Natural killer cell (primary cell): ENCODE measurements at places on chromosomes 1 and 21.

GRCh38 chr1:44554706-44555105 is 119.6 kb downstream of the TMEM53 start:
- H3K27me3 ChIP-seq, result no peaks in the 10 kb centered on the region
- DNase-seq, result no peak
- H3K4me3 ChIP-seq, result no peak overlapping the region
- no peaks in the 10 kb centered on the region for H3K36me3 ChIP-seq

GRCh38 chr21:27164208-27165177 is 197.6 kb upstream of the ADAMTS5 start:
- DNase-seq, result no peak
- H3K4me1 ChIP-seq, result no peaks in the 10 kb centered on the region
- H3K27me3 ChIP-seq, result no peaks in the 10 kb centered on the region
- H3K36me3 ChIP-seq, result no peaks in the 10 kb centered on the region

DNA sequence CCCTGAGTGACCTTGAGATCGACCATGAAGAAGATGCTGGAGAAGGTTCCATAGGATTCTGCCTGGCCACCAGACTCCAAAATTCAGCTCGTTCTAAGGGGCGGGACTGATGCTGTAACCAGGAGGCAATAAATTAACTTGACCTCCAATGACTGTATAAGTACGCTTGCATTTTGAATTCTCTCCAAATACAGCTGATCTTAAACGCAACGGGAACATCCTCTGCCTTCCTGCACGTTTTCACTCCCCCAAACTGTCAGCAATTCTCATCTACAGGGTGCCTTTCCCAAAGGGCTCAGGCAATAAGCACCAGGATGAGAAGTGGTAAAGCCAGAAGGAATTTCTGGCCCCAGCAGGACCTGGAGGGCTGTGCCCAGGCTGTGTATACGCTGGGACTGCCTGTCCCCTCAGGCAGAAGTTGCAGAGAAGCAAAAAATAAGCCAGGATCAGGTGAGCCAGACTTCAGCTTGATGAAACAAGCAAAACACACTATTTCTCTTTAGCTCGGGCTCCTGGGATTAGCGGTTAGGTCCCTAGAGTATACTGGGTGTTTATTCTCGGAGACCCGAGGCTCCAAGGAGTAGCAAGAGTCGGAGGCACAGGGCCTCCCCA is 124.8 kb downstream of the LRIG2 start:
- peaks cover 5% of the 10 kb centered on the region for H3K27me3 ChIP-seq
- H3K4me1 ChIP-seq, result no peaks in the 10 kb centered on the region
- no peak overlapping the region for H3K4me3 ChIP-seq
- no peaks in the 10 kb centered on the region for H3K36me3 ChIP-seq
- no peak overlapping the region for H3K27ac ChIP-seq

- H3K4me1 ChIP-seq, result peaks cover 10% of the 10 kb centered on the region
- H3K36me3 ChIP-seq, result no peaks in the 10 kb centered on the region
- no peak for DNase-seq
- H3K27me3 ChIP-seq, result no peaks in the 10 kb centered on the region
- no peak overlapping the region for H3K4me3 ChIP-seq
- no peak overlapping the region for H3K27ac ChIP-seq
Observed at GRCh38 chr1:33354707-33355316, 33.9 kb upstream of the A3GALT2 start.

- H3K36me3 ChIP-seq, result no peaks in the 10 kb centered on the region
- H3K4me3 ChIP-seq, result no peak overlapping the region
- no peaks in the 10 kb centered on the region for H3K27me3 ChIP-seq
- no peak for DNase-seq
Observed at GRCh38 chr21:38507374-38507942, 9.2 kb upstream of the ERG start.

GRCh38 chr1:182309631-182310351 is 81.8 kb downstream of the GLUL start:
- no peak overlapping the region for H3K27ac ChIP-seq

GRCh38 chr1:200166411-200166810 is 138.9 kb downstream of the NR5A2 start:
- DNase-seq, result no peak
- H3K4me3 ChIP-seq, result no peak overlapping the region
- H3K4me1 ChIP-seq, result no peaks in the 10 kb centered on the region
- H3K36me3 ChIP-seq, result no peaks in the 10 kb centered on the region
- H3K27ac ChIP-seq, result no peak overlapping the region
- H3K27me3 ChIP-seq, result no peaks in the 10 kb centered on the region

DNA sequence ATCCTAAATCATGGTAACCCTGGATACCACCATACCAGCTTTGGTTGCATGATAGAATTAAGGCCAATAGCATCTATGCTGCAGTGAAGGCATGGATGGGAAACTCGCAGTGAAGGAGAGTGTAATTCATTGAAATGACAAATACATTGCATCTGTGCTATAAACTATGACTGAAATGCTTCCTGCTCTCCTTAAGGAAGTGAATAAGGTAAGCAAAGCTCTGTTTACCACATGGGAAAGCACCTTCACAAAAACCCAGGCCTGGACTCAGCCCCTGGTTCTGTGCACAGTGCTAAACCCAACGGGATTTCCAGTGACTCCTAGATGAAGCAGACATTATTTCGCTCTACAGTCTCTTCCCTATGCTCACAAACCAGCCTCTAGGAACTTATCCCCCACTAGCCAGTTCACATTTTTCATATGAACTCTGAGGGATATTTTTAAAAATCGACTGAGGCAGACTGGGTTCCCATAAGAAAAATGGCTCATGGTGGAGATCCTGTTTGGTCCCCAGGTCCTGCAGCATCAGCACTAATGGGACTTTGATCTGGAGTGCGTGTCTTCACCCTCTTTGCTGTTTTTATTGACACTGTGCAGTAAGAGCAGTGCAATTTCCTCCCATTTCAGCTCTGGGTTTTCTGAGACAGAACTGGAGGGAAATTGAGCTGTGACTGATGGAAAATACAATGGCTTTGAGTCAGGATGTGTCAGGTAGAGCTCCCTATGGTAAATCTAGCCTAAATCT is 362.7 kb downstream of the SIPA1L2 start:
- no peak for DNase-seq
- no peaks in the 10 kb centered on the region for H3K4me1 ChIP-seq
- no peak overlapping the region for H3K27ac ChIP-seq
- H3K36me3 ChIP-seq, result no peaks in the 10 kb centered on the region

- H3K4me3 ChIP-seq, result no peak overlapping the region
- H3K27ac ChIP-seq, result no peak overlapping the region
- no peaks in the 10 kb centered on the region for H3K27me3 ChIP-seq
- no peaks in the 10 kb centered on the region for H3K36me3 ChIP-seq
Observed at GRCh38 chr1:222026280-222026679, 284.4 kb upstream of the DUSP10 start.

GRCh38 chr1:193674292-193674944 is 488.0 kb upstream of the B3GALT2 start:
- no peak for DNase-seq
- no peaks in the 10 kb centered on the region for H3K4me1 ChIP-seq
- no peaks in the 10 kb centered on the region for H3K27me3 ChIP-seq
- no peaks in the 10 kb centered on the region for H3K36me3 ChIP-seq
- no peak overlapping the region for H3K27ac ChIP-seq
- H3K4me3 ChIP-seq, result no peak overlapping the region

GRCh38 chr1:211752317-211752716 is 76.9 kb upstream of the NEK2 start:
- DNase-seq, result no peak
- H3K4me3 ChIP-seq, result no peak overlapping the region
- H3K27ac ChIP-seq, result no peak overlapping the region
- peaks cover 33% of the 10 kb centered on the region for H3K36me3 ChIP-seq

DNA sequence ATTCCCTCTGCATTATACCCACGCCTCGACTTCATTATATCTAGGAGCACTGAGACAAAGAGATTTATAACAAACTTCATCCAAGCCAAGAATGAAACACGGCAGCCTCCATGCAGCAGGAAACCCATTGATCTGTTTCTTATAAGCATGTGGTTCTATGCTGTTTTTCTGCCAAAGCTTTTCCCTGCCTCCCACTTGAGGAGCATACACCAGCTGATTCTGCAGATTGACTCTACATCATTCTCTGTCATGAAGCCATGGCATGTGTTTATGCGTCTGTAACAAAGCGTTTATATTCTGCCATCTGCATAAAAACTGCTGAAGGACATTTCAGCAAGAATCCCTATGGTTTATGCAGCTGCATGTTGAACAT is 102.0 kb downstream of the CYYR1 start:
- H3K27ac ChIP-seq, result no peak overlapping the region
- no peaks in the 10 kb centered on the region for H3K27me3 ChIP-seq
- H3K4me1 ChIP-seq, result no peaks in the 10 kb centered on the region
- H3K36me3 ChIP-seq, result no peaks in the 10 kb centered on the region
- no peak for DNase-seq

DNA sequence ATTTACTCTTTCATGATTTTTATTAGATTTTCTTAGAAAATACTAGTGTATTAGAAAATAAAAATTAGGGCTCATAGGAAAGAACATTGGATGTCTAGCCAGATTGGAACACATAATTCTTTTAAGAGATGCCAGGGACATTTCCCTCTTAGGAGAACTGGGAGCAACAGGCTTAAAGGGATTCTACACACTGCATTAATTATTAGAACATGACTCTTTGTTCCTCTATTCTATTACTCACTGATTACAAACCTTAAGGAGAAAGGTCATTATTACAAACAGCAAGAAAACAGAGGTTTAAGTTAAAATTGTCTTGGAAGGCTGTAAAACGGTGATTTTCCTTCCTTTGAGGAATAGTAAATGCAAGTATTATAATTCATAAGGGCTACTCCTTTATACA is 32.9 kb upstream of the VAV3 start:
- no peak for DNase-seq
- no peak overlapping the region for H3K4me3 ChIP-seq
- H3K36me3 ChIP-seq, result no peaks in the 10 kb centered on the region
- no peaks in the 10 kb centered on the region for H3K4me1 ChIP-seq

DNA sequence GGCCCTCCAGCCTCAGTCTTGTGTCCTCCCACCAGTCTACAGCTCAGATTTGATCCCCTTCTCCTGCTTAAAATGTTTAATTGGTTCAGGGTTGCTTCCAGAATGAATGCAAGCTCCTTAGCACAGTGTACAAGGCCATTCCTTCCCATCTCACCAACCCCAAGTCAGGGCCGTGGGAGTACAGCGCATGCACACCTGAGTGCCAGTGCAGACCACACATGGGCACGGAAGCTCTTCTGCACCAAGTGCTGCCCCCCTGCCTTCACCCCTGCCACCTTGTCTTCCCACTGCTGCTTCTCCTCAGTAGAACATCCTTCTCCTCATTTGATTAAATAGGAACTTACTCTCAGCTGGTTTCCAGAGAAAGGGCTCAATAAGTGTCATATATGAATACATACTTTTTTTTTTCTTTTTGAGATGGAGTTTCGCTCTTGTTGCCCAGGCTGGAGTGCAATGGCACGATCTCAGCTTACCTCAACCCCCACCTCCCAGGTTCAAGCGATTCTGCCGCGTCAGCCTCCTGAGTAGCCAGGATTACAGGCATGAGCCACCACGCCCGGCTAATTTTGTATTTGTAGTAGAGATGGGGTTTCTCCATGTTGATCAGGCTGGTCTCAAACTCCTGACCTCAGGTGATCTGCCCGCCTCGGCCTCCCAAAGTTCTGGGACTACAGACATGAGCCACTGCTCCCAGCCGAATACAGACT is 9.3 kb downstream of the PMF1 start:
- peaks cover 8% of the 10 kb centered on the region for H3K4me1 ChIP-seq
- no peak overlapping the region for H3K4me3 ChIP-seq
- peaks cover 29% of the 10 kb centered on the region for H3K36me3 ChIP-seq

GRCh38 chr21:42297377-42297776 is 17.8 kb downstream of the TFF3 start:
- no peak for DNase-seq
- peaks cover 3% of the 10 kb centered on the region for H3K4me1 ChIP-seq
- H3K36me3 ChIP-seq, result peaks cover 14% of the 10 kb centered on the region
- H3K4me3 ChIP-seq, result no peak overlapping the region
- H3K27ac ChIP-seq, result no peak overlapping the region

GRCh38 chr1:37599940-37600339 is 4.2 kb upstream of the GNL2 start:
- H3K4me1 ChIP-seq, result peaks cover 12% of the 10 kb centered on the region
- H3K27ac ChIP-seq, result no peak overlapping the region
- H3K4me3 ChIP-seq, result no peak overlapping the region
- no peak for DNase-seq

DNA sequence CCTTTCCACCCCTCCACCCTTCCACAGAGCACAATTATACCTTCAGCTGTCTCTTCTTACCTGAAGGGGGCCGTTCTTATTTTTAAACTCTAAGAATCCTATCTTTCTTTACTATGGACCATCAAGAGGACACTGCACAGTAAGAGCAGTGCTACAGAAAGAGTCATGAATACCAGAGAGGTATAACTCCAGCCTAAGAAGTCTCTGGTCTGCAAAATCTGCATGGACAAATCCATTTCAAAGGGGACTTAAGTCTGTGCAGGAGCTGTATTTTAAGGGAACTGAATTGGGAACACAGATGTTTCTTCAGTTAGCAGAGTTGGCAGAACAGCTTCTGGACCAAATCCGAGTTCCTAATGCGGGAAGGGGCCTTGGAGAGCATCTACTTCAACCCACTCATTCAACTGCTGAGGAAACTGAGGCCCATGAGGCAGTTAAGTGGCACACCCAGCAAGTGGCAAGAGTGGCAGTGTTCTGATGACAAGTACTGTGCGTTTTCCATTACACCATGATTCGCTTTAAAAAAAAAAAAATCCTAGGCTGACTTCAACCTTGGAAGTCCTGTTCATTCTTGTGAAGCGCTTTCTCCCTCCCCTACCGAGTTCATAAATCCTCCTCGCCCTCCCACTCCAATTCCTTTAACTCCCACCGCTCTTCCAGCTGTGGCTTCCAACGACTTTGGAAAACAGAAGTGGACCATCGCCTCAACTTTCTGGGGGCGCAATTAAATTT is 1.8 kb downstream of the PLPP3 start:
- H3K27me3 ChIP-seq, result peaks cover 14% of the 10 kb centered on the region
- no peak overlapping the region for H3K27ac ChIP-seq
- no peaks in the 10 kb centered on the region for H3K36me3 ChIP-seq

- no peaks in the 10 kb centered on the region for H3K4me1 ChIP-seq
- H3K27ac ChIP-seq, result no peak overlapping the region
- H3K27me3 ChIP-seq, result no peaks in the 10 kb centered on the region
- DNase-seq, result no peak
Observed at GRCh38 chr1:232868793-232869491, 63.7 kb downstream of the MAP10 start.

GRCh38 chr1:154350383-154350782 is 25.1 kb downstream of the ATP8B2 start:
- H3K27ac ChIP-seq, result no peak overlapping the region
- H3K4me1 ChIP-seq, result peaks cover 32% of the 10 kb centered on the region
- no peak overlapping the region for H3K4me3 ChIP-seq
- H3K27me3 ChIP-seq, result peaks cover 12% of the 10 kb centered on the region

GRCh38 chr1:172178886-172179285 is 241.6 kb upstream of the C1orf105 start:
- DNase-seq, result no peak
- no peaks in the 10 kb centered on the region for H3K36me3 ChIP-seq
- H3K4me1 ChIP-seq, result peaks cover 14% of the 10 kb centered on the region
- H3K4me3 ChIP-seq, result no peak overlapping the region
- no peaks in the 10 kb centered on the region for H3K27me3 ChIP-seq
- no peak overlapping the region for H3K27ac ChIP-seq

GRCh38 chr1:21766210-21766609 is 16.7 kb downstream of the USP48 start:
- no peaks in the 10 kb centered on the region for H3K27me3 ChIP-seq
- no peak overlapping the region for H3K27ac ChIP-seq
- no peaks in the 10 kb centered on the region for H3K36me3 ChIP-seq
- DNase-seq, result no peak
